ENCODE measurements at places on chromosomes 7 and 10. TPM values are rescaled to one million over a fixed set of nuclear protein-coding genes. Genes with fewer than 3 reads are reported as not detected.

DNA sequence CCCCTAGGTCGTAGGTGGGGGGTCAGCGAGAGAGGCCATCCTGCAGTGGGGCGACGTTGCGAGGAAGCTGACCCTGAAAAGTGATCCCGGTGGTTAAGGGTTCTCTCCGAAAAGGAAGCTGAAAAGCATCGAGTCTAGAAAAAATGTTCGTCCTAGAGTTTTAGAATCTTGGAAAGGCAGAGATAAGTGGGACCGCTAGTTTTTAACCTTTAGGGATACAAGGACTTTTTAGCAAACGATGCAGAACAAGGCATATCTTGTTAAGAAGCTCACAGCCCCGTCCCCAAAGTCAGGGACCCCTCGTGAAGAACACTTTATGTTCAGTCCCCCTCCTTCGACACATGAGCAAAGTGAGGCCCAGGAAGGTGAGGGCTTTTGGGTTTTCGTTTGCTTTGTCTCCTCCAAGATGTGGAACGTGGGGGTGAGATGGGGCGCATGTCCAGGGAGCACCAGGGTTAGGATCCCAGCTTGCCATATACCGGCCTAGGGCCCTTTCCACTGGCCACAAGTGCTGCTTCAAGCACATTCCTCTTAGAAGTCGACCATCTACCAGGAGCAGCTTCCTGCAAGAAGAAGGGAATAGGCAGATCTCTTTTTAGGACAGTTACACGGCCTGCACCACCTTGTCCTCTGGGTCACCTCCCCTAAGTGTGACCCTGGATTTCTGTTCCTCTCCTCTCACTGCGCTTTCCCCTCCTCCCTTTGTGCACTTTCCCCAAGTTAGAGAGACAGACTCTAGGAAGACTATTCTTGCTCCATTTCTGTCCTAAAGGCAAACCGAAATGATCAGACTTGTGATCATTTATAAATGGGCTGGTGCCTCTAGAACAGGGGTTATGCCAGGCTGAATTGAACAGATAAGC, 969 bp downstream of the SLC35G1 start:
- DNase-seq = no peak

DNA sequence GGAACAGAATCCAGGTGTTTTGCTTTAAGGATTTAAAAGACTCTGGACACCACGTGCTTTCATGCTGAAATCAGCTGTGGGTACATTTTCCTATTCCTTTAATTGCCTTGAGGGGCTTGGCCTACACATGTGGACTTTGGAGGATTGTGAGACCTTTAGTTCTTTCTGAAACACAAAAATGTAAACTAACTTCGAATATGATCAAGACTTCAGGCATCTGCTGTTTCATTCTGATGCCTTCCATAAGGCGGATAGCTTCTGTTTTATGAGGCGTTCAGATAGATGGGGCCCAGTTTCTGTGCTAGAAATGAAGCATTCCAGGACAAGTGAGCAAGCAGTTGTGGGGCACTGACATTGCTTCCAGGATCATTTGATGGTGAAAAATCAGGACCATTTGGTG, 1.5 kb upstream of the NOBOX start:
- DNase-seq = peak; percentile 50

Gene FGFR2
- total RNA-seq = 0.86 TPM

Gene VAX1
- not detected for total RNA-seq

Gene EBLN1
- not detected for total RNA-seq
